Activated T-helper 1 cell treated with Interleukin-2 at 50 U/mL for 16 hours (primary cell): ENCODE measurements at places on chromosomes 16 and 17.

DNA sequence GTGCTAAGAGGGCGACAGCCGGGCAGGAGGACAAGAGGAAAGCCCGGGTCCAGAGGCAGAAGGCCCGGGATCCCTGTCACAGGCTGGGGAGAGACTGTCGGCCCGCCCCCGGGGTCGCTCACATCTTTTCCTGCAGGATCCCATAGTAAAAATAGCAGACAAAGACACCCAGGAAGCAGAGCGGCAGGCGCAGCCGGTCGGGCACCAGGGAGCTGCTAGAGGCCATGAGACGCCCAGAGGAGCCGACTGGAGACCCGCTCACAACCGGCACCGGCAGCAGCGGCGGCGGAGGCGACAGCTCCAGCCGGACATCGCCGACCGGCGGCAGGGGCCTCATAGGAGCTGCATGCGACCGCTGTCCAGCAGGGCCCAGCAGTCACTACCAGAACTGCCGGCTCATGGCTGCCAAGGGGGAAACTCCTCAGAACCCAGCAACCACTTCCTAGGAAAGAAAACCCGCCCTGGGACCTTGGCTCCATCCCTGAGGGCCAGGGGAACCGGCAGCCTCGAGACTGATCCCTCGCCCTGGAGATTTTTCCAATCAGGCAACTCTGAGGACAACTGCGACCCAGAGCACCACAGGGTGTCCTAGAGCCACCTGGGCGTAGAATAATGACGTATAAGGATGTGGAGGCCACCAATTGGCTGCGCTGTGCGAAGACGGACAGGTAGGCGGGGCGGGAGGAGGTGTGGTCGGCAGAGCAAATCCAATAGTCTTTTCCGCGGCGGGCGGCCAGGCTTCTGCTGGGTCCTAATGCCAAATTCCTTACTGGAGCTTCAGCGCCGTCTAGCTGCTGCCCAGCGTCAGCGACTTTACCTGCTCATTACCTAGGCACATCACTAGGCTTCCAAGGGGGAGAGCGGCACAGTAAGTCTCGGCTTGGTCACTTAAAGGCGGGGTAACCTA lies at the start of gene SLC35B1:
Gene SLC35B1 (minus strand): TSS at position 357 of the 907 bp plus-strand sequence. CDS start 131 bp downstream, at position 226.
- DNase-seq, result peak; percentile 96

GRCh38 chr16:11792410-11793241 lies 4.4 kb downstream of the ZC3H7A start:
- no peak for DNase-seq

GRCh38 chr17:79834565-79835469 lies 4.4 kb downstream of the CBX4 start:
- DNase-seq, result no peak

DNA sequence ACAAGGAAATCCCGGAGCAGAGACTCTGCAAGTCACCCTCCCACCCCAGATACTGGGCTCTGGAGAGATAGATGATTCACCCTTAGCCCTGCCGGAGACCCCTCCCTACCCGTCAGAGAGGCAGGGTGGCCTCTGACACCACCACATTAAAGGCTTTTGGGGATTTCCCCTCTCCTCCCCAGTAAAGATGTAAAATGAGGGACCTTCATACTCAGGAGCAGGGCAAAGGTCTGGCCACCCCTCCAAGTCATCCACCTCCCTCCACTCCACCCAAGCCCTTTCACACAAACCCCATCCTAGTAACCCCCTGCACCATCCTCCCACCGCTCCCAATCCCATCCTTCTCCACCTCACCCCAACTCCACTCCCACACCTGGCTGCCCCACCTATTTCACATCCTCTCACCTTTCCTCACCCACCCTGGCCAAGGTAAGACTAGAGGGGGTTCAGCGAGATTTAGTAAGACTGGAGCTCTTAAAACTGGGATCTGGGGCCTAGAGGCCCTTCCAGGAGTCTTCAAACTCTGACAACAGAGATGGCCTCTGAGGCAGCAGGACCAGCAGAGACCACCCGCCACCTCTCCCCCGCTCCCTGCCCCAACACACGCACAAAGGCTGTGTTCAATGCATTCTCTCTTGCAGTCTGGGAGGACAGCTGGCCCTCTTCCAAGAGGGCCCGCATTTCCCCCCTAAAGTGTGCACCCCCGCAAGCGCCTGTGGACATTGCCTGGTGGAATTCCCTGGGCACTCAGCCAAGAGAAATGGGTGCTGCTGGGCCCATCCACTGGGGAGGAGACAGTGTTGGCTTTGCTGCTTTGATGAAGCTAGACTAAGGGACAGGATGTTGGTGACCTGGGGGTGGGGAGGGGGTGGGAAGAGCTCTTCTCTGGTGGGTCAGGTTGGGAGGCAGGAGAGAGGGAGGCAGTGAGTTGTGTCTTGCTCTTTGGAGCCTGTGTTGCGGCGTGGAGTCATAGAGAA lies 1.1 kb downstream of the ABAT start:
- DNase-seq, result peak; percentile 33

DNA sequence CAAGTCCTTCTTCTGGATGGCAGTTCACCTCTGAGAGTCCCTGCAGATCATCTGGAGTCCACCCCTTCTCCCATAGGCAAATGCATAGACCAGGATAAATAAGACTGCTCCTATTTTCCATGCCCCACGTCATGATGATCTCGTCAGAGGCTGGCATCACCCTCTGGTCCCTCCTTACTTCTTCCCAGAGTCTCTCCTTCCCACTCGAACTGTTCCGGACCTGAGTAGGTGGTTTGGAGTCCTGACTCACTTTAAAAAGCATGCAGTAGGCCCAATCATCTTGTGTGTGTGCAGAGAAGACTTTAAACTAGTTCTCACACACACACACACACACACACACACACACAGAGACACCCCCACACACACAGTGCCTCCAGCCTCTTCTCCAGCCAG lies 72.0 kb downstream of the SOX9 start:
- DNase-seq, result no peak

GRCh38 chr16:80463326-80463725 lies 77.5 kb upstream of the DYNLRB2 start:
- DNase-seq, result no peak

- no peak for DNase-seq
Observed at GRCh38 chr16:50599494-50599893, 51.3 kb downstream of the NKD1 start.

GRCh38 chr17:53924530-53925455 lies 102.1 kb downstream of the KIF2B start:
- DNase-seq, result no peak

DNA sequence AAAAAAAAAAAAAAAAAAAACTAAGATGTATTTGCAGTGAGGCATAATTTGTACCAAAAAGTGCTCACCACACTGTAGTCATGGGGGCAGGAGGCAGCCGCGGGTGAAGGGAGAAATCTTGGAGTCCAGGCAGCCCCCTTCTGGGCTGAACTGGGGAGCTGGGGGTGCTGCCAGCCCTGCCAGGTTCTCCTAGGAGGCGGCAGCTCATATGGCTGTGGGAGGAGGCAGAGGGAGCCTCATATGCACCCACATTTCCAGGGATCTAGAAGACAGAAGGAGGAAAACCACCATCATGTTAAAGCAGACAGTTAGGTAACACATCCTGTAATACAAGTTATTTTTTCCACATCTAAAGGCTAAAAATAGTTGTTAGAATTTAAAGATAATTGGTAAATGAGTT lies 16.3 kb downstream of the MAPT start:
- DNase-seq, result no peak
